ENCODE measurements at places on chromosomes 16 and 17. TPM values are rescaled to one million over a fixed set of nuclear protein-coding genes. Genes with fewer than 3 reads are reported as not detected.

DNA sequence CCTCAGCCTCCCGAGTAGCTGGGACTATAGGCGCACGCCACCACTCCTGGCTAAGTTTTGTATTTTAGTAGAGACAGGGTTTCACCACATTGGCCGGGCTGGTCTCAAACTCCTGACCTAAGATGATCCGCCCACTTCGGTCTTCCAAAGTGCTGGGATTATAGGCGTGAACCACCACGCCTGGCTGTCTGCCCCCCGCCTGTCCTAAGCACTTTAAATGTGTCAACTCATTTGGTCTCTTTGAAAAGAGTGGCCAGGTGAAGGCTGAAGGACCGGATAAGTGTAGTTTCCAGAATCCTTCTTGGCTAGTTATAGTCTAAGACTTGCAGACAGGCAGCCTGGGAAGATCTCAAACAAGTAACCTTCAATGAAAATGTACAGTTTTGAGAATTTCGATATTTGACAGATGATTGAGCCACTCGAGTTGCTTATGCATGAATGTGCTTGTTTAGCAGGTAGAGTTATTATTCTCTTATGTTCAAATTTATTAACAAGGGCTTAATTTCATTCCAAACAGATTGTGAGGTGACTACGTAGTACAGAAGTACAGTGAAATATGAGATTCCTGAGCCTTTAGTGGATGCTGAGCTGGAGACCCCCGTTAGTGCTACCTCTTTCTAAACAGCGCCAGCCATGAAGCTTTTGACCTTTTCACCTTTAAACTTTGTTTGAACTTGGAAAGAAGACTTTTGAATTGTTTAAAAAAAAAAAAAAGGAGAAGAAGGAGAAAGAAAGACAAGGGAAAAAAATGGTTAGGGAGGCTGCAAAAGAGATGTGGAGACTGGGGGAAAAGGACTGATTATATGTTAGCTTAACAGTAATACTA is 164.4 kb upstream of the TBX2 start:
- no peak for ATAC-seq

- no peak for ATAC-seq
These were observed 550.4 kb downstream of the TOX3 start for GRCh38 chr16:51996516-51996915.

Gene STH
- total RNA-seq, result not detected

- ATAC-seq, result peak; percentile 30
These were observed 165.7 kb downstream of the CMIP start for GRCh38 chr16:81610144-81610842.

GRCh38 chr16:50837324-50837723 is 95.4 kb downstream of the CYLD start:
- no peak for ATAC-seq

- ATAC-seq, result peak; percentile 68
These were observed at the start of gene FZD2 for GRCh38 chr17:44556832-44557606. FZD2 (plus strand) TSS chr17:44557484; CDS start chr17:44557689, 205 bp downstream.
